ENCODE measurements at places on chromosomes 12 and 14. TPM values are rescaled to one million over a fixed set of nuclear protein-coding genes. Genes with fewer than 3 reads are reported as not detected.

The CD163 gene
- total RNA-seq, result 234 TPM

DNA sequence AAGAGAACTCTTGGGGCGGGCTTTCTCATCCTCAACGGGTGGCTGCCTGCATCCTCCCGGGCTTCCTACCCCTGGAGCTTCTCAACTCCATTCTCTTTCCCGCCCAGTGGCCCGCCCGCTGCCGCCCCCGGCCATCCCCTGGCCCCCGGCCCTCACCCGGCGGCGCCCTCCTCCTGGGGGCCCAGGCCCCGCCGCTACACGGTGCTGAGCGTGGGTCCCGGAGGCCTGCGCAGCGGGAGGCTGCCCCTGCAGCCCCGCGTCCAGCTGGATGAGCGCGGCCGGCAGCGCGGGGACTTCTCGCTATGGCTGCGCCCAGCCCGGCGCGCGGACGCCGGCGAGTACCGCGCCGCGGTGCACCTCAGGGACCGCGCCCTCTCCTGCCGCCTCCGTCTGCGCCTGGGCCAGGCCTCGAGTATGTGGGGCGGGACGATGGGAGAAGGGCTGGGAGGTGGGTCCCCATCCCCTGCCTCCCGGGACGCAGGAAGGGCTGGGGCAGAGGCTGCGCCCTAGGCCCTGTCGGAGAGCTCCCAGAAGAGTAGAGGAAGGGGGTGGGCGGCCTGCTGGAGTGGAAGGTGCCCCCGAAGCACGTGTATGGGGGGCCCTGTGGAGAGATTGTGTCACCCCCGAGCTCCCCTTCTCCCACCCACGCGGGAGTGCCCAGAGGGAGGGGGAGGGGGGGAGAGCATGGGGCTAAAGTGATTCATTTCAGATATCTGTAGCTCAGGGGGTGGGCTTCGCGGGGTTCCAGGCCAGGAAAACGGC lies 1.5 kb downstream of the LAG3 start:
- H3K36me3 ChIP-seq, result peaks cover 14% of the 10 kb centered on the region
- H3K27me3 ChIP-seq, result no peaks in the 10 kb centered on the region
- DNase-seq, result no peak
- peaks cover 26% of the 10 kb centered on the region for H3K4me1 ChIP-seq
- H3K27ac ChIP-seq, result no peak overlapping the region
- peak overlapping the region; percentile 25 for H3K4me3 ChIP-seq

DNA sequence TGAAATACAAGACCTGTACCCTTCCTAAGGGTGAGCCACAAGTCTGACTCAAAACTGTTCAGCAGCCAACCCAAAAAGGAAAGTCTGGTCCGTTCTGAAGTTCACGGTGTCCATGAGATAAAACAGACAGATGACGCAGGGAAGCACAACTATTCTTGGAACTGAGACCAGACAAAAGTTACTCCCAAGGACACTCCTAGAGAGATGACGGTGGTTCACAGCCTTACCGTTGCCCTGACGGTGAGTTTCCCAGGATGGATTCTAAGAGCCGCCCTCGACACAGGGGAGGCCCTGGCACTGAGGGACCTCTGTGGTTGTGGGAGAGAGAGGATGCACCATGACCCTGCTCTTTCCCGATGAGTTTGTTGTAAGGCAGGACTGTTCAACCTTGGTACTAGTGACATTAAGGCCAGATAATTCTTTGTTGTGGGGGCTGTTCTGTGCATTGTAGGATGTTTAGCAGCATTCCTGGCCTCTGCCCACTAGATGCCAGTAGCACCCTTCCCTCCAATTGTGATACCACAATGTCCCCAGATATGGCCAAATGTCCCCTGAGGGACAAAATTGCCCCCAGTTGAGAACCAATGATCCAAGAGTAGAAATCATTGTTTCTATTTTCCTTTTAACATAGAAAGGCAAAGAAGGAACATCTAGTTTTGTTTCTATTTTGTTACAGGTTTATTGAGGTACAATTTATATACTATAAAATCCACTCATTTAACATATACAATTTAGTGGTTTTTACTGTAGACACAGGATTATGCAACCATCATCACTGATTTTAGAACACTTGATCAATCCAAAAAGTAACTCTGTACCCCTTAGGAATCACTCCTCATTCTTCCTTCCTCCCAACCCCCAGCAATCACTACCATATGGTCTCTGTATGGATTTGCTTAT lies 23.0 kb downstream of the OR10P1 start:
- H3K36me3 ChIP-seq, result no peaks in the 10 kb centered on the region
- no peak overlapping the region for H3K27ac ChIP-seq
- DNase-seq, result no peak
- H3K4me1 ChIP-seq, result peaks cover 8% of the 10 kb centered on the region
- H3K4me3 ChIP-seq, result no peak overlapping the region

DNA sequence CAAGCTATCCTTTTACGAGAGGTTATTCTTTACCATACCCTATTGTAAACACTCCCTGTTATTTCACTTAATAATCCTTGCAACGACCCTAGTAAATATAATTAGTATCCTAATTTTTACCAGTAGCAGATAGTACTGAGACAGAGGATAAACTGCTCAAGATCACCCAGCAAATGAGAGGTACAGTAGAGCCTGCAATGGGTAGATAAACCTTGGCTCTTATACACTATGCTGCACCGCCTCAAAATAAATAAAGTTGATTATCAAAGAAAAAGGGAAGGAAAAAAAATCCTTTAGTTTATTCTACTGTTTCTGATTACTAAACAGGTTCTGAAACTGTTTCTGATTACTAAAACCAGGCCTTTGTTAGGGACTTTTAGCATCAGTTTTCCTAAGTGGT lies 22.5 kb downstream of the YBX3 start:
- no peak overlapping the region for H3K4me3 ChIP-seq
- no peak for DNase-seq
- no peaks in the 10 kb centered on the region for H3K4me1 ChIP-seq

- H3K27ac ChIP-seq, result no peak overlapping the region
- no peak for DNase-seq
- no peaks in the 10 kb centered on the region for H3K4me1 ChIP-seq
- no peak overlapping the region for H3K4me3 ChIP-seq
Observed at GRCh38 chr14:42715316-42715715, 1108.6 kb downstream of the LRFN5 start.

DNA sequence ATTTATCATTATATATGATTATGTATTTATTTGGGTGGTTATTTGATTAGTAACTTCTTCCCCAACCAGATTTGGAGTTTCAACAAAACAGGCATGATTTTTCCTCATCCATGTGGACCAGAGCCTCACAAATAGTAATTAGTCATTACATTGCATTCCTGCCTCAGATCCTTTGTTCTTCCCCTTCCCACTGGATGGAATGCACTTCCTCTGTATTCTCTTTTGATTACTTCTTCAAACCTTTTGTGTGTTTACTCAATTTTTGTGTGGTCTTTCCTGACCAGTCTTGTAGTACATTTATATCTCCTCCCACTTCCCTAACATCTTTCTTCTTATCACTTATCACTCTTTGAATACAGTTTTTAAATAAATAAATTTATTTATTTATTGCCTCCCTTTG lies 15.5 kb downstream of the SYT1 start:
- H3K4me3 ChIP-seq, result no peak overlapping the region
- H3K27ac ChIP-seq, result no peak overlapping the region
- H3K36me3 ChIP-seq, result no peaks in the 10 kb centered on the region
- no peaks in the 10 kb centered on the region for H3K27me3 ChIP-seq
- no peaks in the 10 kb centered on the region for H3K4me1 ChIP-seq

DNA sequence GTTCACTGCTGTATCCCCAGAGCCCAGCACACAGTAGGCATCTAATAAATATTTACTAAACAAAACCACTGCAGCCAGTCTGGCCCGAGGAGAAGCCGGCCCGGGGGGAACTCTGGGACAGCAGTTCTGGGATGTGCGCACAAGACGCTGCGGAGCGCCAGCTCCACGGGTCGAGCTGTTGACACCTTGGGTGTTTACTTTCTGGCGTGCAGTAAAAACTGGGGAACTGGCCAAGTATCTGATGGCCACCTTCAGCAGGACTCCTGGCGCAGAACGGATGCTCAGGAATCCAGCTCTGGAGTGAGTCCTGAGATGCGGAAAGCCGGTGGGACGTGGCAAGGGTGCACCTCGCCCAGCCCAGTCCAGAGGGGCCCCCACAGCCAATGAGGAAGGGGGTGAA lies 65.6 kb downstream of the NCOR2 start:
- no peaks in the 10 kb centered on the region for H3K36me3 ChIP-seq
- H3K27ac ChIP-seq, result no peak overlapping the region
- DNase-seq, result no peak
- H3K27me3 ChIP-seq, result no peaks in the 10 kb centered on the region
- no peak overlapping the region for H3K4me3 ChIP-seq

DNA sequence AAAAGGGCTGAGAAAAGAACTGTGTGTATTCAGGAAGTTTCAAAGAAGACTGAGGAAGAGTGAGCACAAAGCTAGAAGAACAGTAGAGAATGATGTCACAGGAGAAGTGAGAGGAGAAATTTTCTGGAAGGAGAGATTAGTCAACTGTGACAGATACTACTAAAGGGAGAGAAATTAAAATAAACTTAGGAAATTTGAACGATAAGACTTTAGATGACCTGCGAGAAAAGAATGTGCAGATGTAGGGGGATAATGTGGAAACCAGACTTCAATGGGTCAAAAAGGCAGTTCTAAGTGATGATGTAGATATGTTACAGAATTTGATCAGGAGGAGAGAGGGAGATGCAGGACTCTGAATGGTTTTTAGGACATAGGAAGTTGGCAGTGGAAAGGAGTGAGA lies 287.4 kb downstream of the SYT1 start:
- no peaks in the 10 kb centered on the region for H3K4me1 ChIP-seq
- no peak for DNase-seq

GRCh38 chr12:108191938-108192337 lies 62.9 kb downstream of the WSCD2 start:
- no peak overlapping the region for H3K4me3 ChIP-seq
- no peak overlapping the region for H3K27ac ChIP-seq
- H3K36me3 ChIP-seq, result no peaks in the 10 kb centered on the region
- H3K4me1 ChIP-seq, result no peaks in the 10 kb centered on the region
- H3K27me3 ChIP-seq, result peaks cover 4% of the 10 kb centered on the region

DNA sequence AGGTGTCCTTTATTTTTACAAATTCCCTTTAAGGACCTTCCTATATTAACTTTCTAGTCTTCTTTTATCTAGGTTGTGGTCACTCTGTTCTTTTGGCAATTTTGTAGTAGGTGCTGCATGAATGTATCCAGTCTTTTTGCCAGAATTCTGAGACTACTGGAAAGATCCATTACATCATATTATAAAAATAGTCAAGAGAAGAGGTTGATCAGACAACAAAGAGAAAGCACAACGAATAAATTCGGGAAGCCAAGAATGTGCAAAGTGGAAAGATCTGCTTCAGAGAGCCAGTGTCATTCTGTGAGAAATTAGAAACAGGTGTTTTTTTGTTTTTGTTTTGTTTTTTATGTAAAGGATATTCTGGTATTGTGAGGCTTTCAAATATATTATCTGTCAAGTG lies 15.8 kb upstream of the SLC16A7 start:
- H3K4me1 ChIP-seq, result no peaks in the 10 kb centered on the region
- no peaks in the 10 kb centered on the region for H3K27me3 ChIP-seq
- H3K4me3 ChIP-seq, result no peak overlapping the region
- no peak overlapping the region for H3K27ac ChIP-seq
- no peaks in the 10 kb centered on the region for H3K36me3 ChIP-seq

- no peaks in the 10 kb centered on the region for H3K27me3 ChIP-seq
- no peak for DNase-seq
- no peaks in the 10 kb centered on the region for H3K4me1 ChIP-seq
- H3K27ac ChIP-seq, result no peak overlapping the region
Observed at GRCh38 chr12:104623883-104624282, 167.1 kb downstream of the CHST11 start.

- no peak overlapping the region for H3K4me3 ChIP-seq
- peaks cover 6% of the 10 kb centered on the region for H3K4me1 ChIP-seq
- no peak for DNase-seq
Observed at GRCh38 chr14:22780941-22781300, 14.4 kb downstream of the OXA1L start.

DNA sequence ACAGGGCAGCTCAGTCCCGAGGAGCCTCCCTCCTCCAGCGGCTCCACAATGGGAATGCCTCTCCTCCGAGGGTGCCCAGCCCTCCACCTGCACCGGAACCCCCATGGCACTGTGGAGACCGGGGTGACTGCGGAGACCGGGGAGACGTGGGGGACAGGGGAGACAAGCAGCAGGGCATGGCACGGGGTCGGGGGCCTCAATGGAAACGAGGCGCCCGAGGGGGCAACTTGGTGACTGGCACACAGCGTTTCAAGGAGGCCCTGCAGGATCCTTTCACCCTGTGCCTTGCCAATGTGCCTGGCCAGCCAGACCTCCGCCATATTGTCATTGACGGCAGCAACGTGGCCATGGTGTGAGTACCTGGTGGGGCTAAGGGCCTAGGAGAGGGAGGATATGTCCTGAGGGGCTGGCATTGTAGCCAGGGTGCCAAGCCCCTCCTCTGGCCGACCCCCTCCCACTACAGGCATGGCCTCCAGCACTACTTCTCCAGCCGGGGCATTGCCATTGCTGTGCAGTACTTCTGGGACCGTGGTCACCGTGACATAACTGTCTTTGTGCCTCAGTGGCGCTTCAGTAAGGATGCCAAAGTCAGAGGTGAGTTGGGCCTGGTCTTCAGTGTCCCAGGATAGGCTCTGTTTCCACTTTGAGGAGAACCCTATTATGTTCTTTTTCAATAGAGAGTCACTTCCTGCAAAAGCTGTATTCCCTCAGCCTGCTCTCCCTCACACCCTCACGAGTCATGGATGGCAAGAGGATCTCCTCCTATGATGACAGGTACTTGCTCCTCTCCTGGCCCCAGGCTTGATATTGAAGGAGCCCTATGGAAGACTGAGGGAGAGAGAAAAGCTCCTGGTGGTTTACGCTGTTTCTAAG lies 2.7 kb downstream of the KHNYN start:
- H3K27ac ChIP-seq, result no peak overlapping the region
- DNase-seq, result no peak
- peaks cover 47% of the 10 kb centered on the region for H3K4me1 ChIP-seq
- peak overlapping the region; percentile 86 for H3K4me3 ChIP-seq
- H3K36me3 ChIP-seq, result peaks cover 55% of the 10 kb centered on the region

DNA sequence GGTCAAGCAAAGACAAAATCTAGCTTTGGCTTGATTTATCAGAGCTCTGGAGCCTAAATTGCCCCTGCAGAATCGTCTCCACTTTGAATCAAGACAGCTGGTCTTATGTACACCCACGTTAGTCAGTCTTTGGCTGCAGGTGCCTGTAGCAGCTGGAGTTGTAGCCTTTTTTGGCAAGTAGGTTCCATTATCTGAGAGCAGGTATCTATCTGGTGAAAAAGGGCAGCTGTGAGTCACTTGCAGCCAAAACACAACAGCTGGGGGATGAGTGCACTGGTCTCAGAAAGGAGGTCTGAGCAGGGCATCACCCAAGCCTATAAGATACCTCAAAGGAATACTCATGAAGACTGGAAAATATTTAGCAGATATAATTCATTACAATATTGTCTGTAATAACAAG lies 43.6 kb upstream of the KCNH5 start:
- no peaks in the 10 kb centered on the region for H3K4me1 ChIP-seq
- H3K36me3 ChIP-seq, result no peaks in the 10 kb centered on the region
- no peak for DNase-seq

DNA sequence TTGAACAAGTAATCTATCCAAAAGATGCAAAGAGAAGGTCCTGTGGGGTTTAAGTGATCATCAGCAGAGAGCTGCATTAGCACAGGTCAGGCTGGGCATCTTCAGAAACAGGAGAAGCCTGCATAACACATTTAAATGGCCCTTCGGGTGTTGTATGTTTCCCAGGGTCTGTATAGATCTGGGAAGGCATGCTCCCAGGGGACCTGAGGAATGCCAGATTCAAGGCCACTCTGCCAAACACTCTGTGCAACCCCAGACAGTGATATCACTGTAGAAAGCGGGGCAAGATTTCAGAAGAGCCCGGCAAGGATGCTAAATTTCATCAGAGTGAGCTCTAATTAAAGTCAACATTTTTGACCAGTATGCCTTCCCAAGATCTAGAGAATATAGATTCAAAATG lies 92.9 kb downstream of the ARMH4 start:
- no peak overlapping the region for H3K4me3 ChIP-seq
- H3K27ac ChIP-seq, result no peak overlapping the region
- H3K4me1 ChIP-seq, result no peaks in the 10 kb centered on the region
- H3K36me3 ChIP-seq, result no peaks in the 10 kb centered on the region
- DNase-seq, result no peak
